Camera-type eye (tissue), 1 donor: ENCODE measurements at places on chromosomes 16 and 17. TPM values are rescaled to one million over a fixed set of nuclear protein-coding genes. Genes with fewer than 3 reads are reported as not detected.

The ARHGAP44 gene
- total RNA-seq = 12.5 TPM

The SNX20 gene
- total RNA-seq = 0.16 TPM

The IL17C gene
- not detected for total RNA-seq

The TEKT5 gene
- total RNA-seq = 0.44 TPM

The BEAN1 gene
- 5.9 TPM for total RNA-seq

The EVPLL gene
- 0.33 TPM for total RNA-seq
